ENCODE measurements at places on chromosomes 4 and X.

GRCh38 chrX:68995780-68996551 lies 167.1 kb downstream of the EFNB1 start:
- H3K4me3 ChIP-seq, result no peak overlapping the region
- peak overlapping the region; percentile 65 for H3K27ac ChIP-seq
- no peaks in the 10 kb centered on the region for H3K27me3 ChIP-seq
- H3K4me1 ChIP-seq, result peaks cover 6% of the 10 kb centered on the region

DNA sequence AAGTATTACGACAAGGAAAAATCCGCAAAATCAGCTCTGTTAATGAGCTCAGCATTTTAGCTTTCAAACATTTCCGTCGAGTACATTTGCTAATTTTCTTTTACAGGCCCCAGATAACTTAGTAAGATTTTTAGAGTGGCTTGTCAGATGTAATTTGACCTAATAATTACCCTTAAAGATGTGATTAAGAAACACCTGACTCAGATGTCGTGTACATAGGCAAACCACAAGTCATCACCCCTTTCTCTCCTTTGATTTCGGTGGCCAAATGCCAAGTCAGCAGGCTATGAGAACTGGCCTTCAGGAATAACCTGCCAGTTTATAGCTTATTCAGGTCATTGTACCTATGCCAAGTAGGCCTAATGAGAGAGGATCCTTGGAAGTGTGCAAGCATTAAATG lies 369.6 kb downstream of the PCDH7 start:
- peak; percentile 42 for DNase-seq
- no peaks in the 10 kb centered on the region for H3K27me3 ChIP-seq
- H3K36me3 ChIP-seq, result no peaks in the 10 kb centered on the region
- no peak overlapping the region for H3K4me3 ChIP-seq
- peaks cover 55% of the 10 kb centered on the region for H3K4me1 ChIP-seq

GRCh38 chr4:136441629-136442282 lies 1090.5 kb downstream of the PCDH18 start:
- no peaks in the 10 kb centered on the region for H3K27me3 ChIP-seq
- H3K36me3 ChIP-seq, result no peaks in the 10 kb centered on the region
- no peaks in the 10 kb centered on the region for H3K4me1 ChIP-seq
- DNase-seq, result no peak

- DNase-seq, result no peak
- peak overlapping the region; percentile 18 for H3K27ac ChIP-seq
- no peaks in the 10 kb centered on the region for H3K27me3 ChIP-seq
Measured at GRCh38 chrX:77450996-77451395, 3.8 kb downstream of the FGF16 start.

DNA sequence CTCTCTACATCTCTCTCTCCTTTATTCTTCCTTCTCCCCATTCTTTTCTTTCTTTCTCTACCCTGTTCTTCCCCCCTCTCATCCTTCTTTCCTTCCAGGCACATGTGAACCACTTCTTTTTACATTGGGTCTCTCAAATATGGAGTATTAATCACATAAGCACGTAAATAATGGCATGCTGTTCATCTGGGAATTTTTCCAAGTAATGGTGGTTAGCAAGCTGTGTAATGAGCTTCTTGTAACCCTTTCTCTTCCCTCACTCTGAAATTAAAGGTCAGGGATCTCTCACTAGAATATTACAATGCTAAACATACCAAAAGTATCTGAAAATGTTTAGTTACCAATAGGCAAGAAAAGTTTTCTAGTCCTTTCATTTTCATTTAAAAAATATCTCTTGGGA lies 239.9 kb upstream of the TEX13A start:
- H3K27me3 ChIP-seq, result no peaks in the 10 kb centered on the region
- DNase-seq, result no peak
- no peaks in the 10 kb centered on the region for H3K4me1 ChIP-seq
- no peak overlapping the region for H3K27ac ChIP-seq
- no peaks in the 10 kb centered on the region for H3K36me3 ChIP-seq

DNA sequence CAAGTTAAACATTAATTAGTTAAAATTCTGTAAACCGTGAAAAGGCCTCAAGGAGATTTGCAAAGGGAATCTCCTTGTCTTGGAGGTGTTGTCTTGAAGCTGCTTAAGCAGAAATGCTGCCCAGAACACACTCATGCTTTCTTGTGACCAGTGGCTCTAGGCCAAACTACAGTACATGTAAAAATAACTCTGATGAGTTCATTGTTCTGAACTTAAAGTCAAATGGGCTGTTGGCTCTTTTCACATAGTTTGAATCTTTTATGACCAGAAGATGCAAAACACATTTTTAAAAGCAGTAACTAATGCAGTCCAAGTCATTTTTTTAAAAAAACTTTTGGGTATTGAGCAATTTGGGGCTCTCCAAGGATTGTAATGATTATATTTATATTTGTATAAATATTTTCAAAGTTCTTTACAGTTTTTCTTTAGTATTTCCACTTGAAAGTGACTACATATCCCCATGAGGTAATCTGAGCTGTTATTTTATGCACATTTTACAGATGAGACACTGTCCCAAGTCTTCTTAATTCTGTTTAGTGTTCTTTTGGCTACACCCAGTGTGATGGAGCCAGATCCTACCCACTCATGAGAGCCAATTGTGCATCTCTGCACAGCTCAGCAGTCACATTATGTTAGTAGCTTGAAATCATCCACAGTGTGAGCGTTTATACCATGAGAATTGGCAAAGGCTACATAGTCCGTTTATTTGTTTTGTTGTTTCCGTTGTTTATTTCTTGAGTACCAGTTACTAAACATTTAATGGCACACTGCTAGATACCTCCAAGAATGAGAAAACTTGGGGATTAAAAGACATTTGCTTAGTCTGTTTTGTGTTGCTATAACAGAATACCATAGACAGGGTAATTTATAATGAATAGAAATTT lies 112.8 kb upstream of the ATXN3L start:
- no peaks in the 10 kb centered on the region for H3K4me1 ChIP-seq
- H3K4me3 ChIP-seq, result no peak overlapping the region
- H3K36me3 ChIP-seq, result no peaks in the 10 kb centered on the region

DNA sequence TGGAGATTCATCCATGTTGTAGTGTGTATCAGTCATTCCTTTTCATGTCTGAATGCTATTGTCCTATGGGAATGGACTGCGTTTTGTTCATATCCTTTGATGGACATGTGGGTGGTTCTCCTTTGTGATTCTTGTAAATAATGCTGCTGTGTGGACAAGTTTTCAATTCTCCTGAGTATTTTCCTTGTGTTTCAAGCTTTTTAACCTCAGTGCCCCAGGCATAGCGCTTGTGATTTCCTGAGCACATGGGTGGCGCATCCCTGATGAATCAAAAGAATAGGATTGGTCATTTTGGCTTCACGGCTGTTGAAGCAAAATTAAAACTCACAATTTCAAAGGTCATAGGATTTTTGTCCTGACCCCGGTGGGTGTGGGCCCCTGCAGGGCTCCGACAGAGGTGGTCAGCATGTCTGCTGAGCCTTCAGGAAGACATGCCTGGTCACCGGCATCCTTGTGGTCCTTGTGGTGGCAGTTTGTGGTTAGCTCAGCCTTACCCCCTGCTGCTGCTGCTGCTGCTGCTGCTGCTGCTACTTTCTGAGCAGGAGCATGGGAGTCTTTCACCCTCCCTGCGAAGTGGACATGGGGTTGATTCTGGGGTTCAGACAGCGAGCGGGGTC lies 30.0 kb downstream of the SHROOM2 start:
- no peaks in the 10 kb centered on the region for H3K4me1 ChIP-seq
- no peak overlapping the region for H3K4me3 ChIP-seq
- H3K36me3 ChIP-seq, result no peaks in the 10 kb centered on the region
- no peak for DNase-seq
- no peaks in the 10 kb centered on the region for H3K27me3 ChIP-seq

DNA sequence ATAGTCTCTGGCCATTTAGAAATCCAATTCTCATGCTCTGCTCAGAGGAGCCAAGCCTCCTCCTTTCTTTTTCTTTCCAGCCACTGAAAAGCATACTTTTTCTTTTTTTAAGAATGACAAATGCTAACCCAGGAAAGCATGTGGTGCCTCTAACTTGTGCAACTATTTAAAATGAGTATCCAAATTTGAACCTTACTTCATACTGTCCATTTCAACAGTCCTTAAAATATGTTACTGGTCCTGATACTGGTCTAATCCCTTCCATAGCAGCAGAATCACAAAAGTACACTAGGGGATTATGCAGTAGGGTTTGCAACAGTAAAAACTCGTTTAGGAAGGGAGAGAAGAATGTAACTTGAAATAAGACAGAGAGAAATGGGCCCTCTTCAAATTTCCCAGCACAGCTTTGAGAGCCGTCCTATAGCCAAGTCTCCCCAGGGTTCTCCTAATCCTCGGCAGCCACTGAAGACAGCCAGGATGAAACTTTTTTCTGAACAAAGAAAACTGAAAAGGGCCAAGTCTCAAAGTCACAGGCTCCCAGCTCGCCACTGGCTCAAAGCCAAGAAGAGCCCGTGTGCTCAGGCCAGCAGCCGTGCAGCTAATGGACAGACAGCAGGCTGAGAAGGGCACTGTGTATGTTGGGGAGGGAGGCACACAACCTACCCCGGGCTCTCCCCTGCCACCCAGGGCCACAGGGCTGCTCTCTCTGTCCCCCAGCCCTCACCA lies 39.5 kb downstream of the GPC4 start:
- H3K36me3 ChIP-seq, result no peaks in the 10 kb centered on the region
- no peak overlapping the region for H3K4me3 ChIP-seq
- H3K27ac ChIP-seq, result peak overlapping the region; percentile 26

GRCh38 chrX:46648660-46649059 lies 75.1 kb downstream of the CHST7 start:
- H3K27ac ChIP-seq, result no peak overlapping the region
- no peak overlapping the region for H3K4me3 ChIP-seq
- H3K27me3 ChIP-seq, result no peaks in the 10 kb centered on the region
- no peaks in the 10 kb centered on the region for H3K4me1 ChIP-seq
- no peak for DNase-seq

DNA sequence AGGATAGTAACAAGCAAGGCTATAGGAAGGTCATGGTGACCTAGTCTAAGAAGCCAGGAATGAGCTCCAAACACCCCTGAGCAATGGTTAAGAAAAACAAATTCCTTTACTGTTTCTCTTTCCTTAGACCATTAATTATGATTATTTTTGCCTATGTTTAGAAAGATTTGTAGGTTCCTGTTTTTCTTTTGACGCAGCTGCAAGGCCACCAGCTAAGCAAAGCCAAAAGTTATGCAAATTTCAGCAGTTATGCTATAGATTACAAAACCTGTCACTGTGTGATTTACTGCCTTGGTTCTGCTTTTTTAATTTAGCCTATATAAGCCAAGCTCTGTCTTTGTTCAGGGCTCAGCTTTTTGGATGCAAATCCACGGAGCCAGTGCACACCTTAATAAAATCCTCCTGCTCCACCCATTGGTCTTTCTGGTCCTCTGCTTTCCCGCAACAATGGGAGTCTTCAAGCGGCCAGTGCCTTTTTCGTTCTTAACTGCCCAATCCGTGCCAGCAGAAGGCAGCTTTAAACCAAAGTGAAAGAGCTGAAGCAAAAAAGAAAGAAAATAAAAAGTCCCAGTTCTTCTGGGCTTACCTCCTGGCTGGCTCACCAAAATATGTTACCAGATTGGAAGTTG lies 1.4 kb upstream of the CEP135 start:
- H3K27me3 ChIP-seq, result no peaks in the 10 kb centered on the region
- no peak for DNase-seq
- H3K27ac ChIP-seq, result no peak overlapping the region
- no peak overlapping the region for H3K4me3 ChIP-seq

DNA sequence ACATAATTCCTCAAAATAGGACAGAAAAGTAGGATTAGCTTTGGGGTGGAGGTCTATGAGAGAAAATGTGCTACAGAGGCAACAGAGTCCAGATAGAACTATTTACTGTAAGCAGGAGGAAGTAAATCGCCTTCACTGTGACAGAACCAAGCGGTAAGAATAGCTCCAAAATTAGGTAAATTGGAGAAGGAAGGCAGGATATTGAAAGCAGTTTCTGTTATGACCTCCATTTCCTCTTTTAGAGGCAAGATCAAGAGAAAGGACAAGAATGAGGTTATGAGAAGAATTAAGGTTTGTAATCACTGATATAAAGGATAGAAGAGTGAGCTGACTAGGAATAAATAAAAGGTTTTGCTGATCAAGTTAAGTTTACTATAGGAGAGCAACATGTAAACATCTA lies 44.1 kb upstream of the NEUROG2 start:
- no peaks in the 10 kb centered on the region for H3K27me3 ChIP-seq
- no peaks in the 10 kb centered on the region for H3K4me1 ChIP-seq
- H3K27ac ChIP-seq, result no peak overlapping the region
- no peak for DNase-seq
- H3K4me3 ChIP-seq, result no peak overlapping the region

DNA sequence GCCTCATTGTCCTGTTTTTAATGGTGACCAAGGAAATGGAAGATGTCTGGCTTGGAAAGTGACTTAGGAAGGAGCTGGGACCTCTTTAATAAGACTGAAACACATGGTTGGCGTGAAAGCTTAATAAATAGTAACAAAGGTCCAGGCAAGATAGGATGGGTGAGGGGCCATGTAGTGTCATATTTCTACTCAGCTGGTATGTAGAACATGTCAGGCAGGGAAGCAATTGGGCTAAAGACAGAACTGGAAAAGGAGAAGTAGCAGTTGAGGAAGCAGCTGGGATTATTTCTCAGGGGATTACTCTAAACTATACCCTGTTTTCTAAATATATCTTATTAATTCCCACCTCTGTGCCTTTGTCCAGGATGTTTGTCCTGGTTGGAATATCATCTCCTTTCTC lies 18.6 kb downstream of the ITGB1BP2 start:
- no peaks in the 10 kb centered on the region for H3K27me3 ChIP-seq
- H3K4me3 ChIP-seq, result no peak overlapping the region
- no peak for DNase-seq
- H3K4me1 ChIP-seq, result no peaks in the 10 kb centered on the region
- H3K27ac ChIP-seq, result no peak overlapping the region
- H3K36me3 ChIP-seq, result no peaks in the 10 kb centered on the region

- H3K4me1 ChIP-seq, result peaks cover 34% of the 10 kb centered on the region
- no peaks in the 10 kb centered on the region for H3K36me3 ChIP-seq
- no peak overlapping the region for H3K27ac ChIP-seq
- no peak for DNase-seq
- H3K27me3 ChIP-seq, result no peaks in the 10 kb centered on the region
Measured at GRCh38 chr4:159293811-159294515, 191.1 kb downstream of the RAPGEF2 start.

- H3K27me3 ChIP-seq, result no peaks in the 10 kb centered on the region
- H3K4me3 ChIP-seq, result no peak overlapping the region
- no peak overlapping the region for H3K27ac ChIP-seq
- H3K4me1 ChIP-seq, result no peaks in the 10 kb centered on the region
Measured at GRCh38 chr4:40316333-40316781, 18.8 kb upstream of the CHRNA9 start.

- H3K36me3 ChIP-seq, result no peaks in the 10 kb centered on the region
- H3K4me1 ChIP-seq, result no peaks in the 10 kb centered on the region
- no peak for DNase-seq
- no peak overlapping the region for H3K4me3 ChIP-seq
Measured at GRCh38 chrX:116272322-116272721, 101.8 kb downstream of the AGTR2 start.

All from cardiac muscle cell (in vitro differentiated cells and primary cell).